Aorta (tissue), 5 donors: ENCODE measurements at places on chromosomes 7 and 10.

DNA sequence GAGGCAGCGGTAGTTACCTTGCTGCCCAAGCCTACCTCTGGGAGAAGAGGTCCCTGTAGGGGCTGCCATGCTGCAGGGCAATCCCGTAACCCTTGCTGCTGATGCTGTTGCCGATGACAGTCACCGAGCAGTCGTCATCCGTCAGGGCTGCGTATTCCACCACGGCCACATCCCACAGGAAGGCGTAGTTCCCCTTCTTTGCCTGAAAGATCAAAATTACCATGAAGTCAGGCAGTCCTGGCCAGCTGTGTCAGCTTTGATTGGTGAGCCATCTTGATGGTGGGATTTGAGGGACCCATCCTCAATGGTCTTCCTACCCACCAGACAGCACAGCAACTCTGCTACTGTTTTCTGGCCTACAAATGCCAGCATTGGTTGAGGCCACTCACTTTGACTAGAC, 746.8 kb downstream of the GRID1 start:
- H3K36me3 ChIP-seq, result no peaks in the 10 kb centered on the region
- DNase-seq, result no peak
- H3K4me1 ChIP-seq, result no peaks in the 10 kb centered on the region
- H3K4me3 ChIP-seq, result no peak overlapping the region
- H3K27me3 ChIP-seq, result no peaks in the 10 kb centered on the region

- no peak overlapping the region for H3K27ac ChIP-seq
- H3K4me3 ChIP-seq, result no peak overlapping the region
- no peak for DNase-seq
- H3K36me3 ChIP-seq, result no peaks in the 10 kb centered on the region
- no peaks in the 10 kb centered on the region for H3K4me1 ChIP-seq
Measured at GRCh38 chr10:66008221-66008620, 917.6 kb upstream of the LRRTM3 start.

GRCh38 chr7:157903710-157904109, 566.9 kb downstream of the DNAJB6 start:
- no peak overlapping the region for H3K4me3 ChIP-seq
- H3K4me1 ChIP-seq, result no peaks in the 10 kb centered on the region
- DNase-seq, result no peak
- H3K36me3 ChIP-seq, result no peaks in the 10 kb centered on the region
- no peak overlapping the region for H3K27ac ChIP-seq
- no peaks in the 10 kb centered on the region for H3K27me3 ChIP-seq

DNA sequence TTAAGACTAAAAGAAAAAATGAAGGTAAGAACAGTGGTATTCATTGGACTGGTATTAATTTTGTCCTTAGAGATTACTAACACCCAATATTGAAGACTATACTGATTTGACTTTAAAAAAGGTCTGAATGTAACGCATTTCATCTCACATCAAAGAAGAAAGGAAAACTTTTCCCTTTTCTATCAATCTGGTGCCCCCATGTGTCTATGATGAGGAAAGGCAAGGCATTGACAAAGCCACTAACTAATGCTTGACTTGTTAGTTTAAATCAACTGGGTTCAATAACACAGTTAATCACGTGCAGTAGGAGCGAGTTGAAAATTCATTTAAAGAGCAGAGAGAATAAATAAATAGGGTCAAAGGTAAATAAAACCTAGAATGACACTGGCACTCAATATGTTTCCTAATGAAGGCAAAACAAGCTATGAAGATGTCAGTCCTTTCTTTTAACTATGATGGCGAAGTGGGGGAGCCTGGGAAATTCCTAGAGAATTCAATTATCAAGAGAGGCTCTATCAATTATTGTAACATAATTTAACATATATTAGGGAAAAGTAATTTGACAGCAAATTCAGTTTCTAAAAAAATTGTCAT, 180.9 kb downstream of the ANK3 start:
- H3K4me3 ChIP-seq, result no peak overlapping the region
- no peak overlapping the region for H3K27ac ChIP-seq
- no peaks in the 10 kb centered on the region for H3K36me3 ChIP-seq
- H3K4me1 ChIP-seq, result no peaks in the 10 kb centered on the region

GRCh38 chr7:55775051-55775420, 87.5 kb downstream of the SEPTIN14 start:
- no peaks in the 10 kb centered on the region for H3K27me3 ChIP-seq
- no peak overlapping the region for H3K27ac ChIP-seq
- DNase-seq, result no peak
- no peaks in the 10 kb centered on the region for H3K36me3 ChIP-seq

DNA sequence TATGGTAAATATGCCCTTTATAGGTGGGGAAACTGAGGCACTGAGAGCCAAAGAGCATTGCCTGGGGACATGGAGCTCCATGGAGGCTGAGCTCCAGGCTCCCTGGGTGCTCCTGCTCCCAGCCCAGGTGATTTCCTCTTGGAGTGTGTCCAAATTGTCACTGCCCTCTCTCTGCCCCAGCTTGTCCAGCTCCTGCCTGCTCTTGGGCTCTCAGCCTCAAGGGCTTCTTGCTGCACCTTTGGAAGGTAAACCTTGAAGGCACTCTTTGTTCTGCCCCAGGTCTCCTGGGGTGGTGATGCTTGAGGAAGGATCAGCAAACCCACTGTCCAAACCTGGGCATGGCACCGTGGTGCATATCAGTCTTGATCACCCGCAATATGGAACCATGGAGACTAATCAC, 166.1 kb downstream of the RPS24 start:
- H3K36me3 ChIP-seq, result no peaks in the 10 kb centered on the region
- no peaks in the 10 kb centered on the region for H3K4me1 ChIP-seq

DNA sequence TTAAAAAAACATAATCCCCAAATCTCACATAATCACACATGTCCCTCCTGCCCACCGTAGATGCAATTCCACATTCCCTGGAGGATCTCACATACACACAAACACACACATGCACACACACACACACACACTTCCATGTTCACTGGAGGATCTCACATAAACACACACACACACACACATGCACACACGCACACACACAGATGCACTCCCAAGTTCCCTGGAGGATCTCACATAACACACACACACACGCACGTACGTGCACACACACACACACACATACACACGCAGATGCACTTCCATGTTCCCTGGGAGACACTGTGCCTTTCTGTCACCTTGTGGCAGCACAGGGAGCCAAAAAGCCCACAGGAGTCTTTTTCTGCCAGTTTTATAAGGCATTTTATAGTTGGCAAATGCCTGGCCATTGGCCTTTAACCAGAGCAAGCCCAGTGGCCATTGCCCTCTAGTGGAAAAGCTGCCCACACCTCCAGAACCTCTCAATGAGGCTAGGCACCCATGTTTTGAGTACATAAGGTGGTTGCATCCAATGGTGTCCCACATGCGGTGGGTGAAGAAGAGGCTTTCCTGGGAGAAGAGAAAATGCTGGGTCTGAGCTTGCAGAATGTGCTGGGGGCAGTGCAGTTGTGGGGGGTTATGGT, 115.4 kb upstream of the ACBD5 start:
- H3K27me3 ChIP-seq, result no peaks in the 10 kb centered on the region
- no peaks in the 10 kb centered on the region for H3K4me1 ChIP-seq
- no peak overlapping the region for H3K4me3 ChIP-seq
- no peaks in the 10 kb centered on the region for H3K36me3 ChIP-seq
